Karpas-422 (cell line): ENCODE measurements at places on chromosomes 4 and X. TPM values are rescaled to one million over a fixed set of nuclear protein-coding genes. Genes with fewer than 3 reads are reported as not detected.

EMCN gene
- total RNA-seq = not detected in 2 replicates

GPR82 gene
- 0.07 TPM in 1 of 2 replicates, not detected in the other for total RNA-seq

UBL4A gene
- 30.4 and 52.2 TPM in 2 replicates for total RNA-seq

DNA sequence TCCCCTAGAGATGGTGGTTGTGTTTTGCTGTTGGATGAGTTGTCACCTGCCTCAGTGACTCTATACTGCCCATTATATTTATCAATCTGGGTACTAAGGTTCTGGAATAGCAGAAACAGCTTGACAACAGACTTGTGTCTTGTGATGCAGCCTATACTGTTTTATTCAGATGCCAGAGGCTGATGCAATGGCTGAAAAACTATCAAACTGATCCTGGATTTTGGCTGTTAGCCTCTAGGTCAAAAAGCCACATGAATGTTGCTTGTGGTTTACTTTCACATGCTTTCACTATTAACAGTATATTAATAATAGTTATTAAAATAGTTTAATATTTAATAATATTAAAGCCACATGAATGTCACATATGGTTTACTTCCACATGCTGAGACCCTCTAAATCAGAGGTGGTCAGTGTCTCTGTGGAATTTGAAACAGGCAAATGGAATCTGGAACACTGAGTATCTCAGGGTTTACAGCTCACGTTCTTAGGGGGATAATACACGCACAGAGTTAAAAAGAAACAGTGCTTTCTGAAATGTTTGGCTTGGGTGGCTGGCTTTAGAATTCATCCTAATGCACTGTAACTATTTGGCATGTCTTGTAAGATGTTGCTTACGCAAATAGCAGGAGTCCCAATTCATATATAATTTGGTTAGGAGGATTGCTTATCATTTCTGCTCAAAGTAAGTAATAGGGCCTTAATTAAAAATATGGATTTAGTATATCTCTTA lies 82.5 kb upstream of the LCORL start:
- H3K36me3 ChIP-seq = no peaks in the 10 kb centered on the region
- no peaks in the 10 kb centered on the region for H3K27me3 ChIP-seq
- H3K4me3 ChIP-seq = no peak overlapping the region

- H3K4me3 ChIP-seq = no peak overlapping the region
- H3K27ac ChIP-seq = no peak overlapping the region
- no peak for DNase-seq
These were observed 47.8 kb downstream of the COMMD8 start for GRCh38 chr4:47415719-47416118.

DNA sequence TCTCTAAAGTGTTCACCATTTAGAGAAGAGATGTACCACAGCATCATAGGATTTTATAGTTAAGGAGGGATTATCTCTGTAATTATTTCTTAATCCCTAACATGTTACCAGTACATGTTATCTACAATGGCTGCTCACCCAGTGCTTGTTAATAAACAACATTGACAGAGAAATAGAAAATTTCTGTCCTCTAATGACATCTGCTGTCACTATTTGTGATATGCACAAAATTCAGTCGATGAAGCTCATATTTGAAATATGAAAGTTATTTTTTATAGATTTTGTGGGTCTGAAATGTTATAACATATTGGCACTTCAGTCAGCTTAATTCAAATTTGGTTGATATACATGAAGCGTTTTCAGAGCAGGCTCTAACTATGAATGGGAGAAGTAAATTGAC lies 48.8 kb upstream of the GRXCR1 start:
- no peak overlapping the region for H3K27ac ChIP-seq
- H3K27me3 ChIP-seq = no peaks in the 10 kb centered on the region
- no peaks in the 10 kb centered on the region for H3K4me1 ChIP-seq
